ENCODE measurements at places on chromosomes 6 and 20.

- DNase-seq: peak; percentile 35
These were observed 17.0 kb downstream of the CRISP1 start for GRCh38 chr6:49849213-49849907.

- DNase-seq: no peak
These were observed 304.2 kb upstream of the PRDM1 start for GRCh38 chr6:105781915-105782314.

DNA sequence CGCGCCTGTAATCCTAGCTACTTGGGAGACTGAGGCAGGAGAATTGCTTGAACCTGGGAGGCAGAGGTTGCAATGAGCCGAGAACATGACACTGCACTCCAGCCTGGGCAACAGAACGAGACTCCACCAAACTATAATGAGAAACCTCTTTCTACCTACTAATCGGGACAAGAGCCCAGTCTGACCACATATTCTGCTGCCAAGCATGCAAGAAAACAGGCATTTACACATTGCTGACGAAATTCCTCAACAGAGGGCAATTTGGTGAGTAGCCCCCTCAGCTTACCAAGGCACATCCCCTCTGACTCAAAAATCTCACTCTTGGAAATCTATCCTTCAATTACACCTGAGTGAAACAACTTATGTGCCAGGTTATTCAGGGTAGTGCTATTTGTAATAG lies 81.2 kb downstream of the SLC23A2 start:
- DNase-seq: no peak

DNA sequence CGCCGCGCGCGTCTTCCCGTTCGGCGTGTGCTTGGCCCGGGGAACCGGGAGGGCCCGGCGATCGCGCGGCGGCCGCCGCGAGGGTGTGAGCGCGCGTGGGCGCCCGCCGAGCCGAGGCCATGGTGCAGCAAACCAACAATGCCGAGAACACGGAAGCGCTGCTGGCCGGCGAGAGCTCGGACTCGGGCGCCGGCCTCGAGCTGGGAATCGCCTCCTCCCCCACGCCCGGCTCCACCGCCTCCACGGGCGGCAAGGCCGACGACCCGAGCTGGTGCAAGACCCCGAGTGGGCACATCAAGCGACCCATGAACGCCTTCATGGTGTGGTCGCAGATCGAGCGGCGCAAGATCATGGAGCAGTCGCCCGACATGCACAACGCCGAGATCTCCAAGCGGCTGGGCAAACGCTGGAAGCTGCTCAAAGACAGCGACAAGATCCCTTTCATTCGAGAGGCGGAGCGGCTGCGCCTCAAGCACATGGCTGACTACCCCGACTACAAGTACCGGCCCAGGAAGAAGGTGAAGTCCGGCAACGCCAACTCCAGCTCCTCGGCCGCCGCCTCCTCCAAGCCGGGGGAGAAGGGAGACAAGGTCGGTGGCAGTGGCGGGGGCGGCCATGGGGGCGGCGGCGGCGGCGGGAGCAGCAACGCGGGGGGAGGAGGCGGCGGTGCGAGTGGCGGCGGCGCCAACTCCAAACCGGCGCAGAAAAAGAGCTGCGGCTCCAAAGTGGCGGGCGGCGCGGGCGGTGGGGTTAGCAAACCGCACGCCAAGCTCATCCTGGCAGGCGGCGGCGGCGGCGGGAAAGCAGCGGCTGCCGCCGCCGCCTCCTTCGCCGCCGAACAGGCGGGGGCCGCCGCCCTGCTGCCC lies 1.1 kb downstream of the SOX4 start:
- DNase-seq: no peak

DNA sequence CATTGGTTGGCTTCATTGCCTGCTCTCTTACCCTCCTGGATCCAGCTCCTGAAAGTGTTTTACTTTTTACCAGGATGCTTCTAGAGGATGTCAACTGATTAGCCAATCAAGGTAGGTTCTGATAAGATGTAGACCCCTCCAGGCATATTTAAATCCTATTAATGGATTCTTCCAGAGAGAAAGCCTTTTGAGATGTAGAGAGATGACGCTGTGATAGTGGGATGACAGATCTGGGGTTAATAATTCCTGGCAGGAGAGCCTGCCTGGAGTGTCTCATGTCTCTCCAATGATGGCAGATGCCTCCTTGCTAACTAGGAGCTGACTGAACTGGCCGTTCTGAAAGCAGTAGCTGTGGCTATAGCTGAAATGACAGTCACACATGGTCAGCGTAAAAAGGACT lies 116.9 kb upstream of the DTNBP1 start:
- DNase-seq: no peak

- no peak for DNase-seq
These were observed 103.0 kb downstream of the ALDH8A1 start for GRCh38 chr6:134846865-134847264.

DNA sequence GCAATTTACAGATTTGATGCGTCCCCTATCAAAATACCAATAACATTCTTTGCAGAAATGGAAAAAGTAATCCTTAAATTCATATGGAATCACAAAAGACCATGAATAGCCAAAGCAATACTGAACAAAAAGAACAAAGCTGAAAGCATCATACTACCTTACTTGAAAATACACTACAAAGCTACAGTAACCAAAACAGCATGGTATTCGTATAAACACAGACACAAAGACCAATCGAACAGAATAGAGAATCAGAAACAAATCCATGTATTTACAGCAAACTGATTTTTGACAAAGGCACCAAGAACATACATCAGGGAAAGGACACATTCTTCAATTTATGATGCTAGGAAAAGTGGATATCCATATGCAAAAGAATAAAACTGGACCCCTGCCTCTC lies 206.5 kb upstream of the PDE10A start:
- no peak for DNase-seq

DNA sequence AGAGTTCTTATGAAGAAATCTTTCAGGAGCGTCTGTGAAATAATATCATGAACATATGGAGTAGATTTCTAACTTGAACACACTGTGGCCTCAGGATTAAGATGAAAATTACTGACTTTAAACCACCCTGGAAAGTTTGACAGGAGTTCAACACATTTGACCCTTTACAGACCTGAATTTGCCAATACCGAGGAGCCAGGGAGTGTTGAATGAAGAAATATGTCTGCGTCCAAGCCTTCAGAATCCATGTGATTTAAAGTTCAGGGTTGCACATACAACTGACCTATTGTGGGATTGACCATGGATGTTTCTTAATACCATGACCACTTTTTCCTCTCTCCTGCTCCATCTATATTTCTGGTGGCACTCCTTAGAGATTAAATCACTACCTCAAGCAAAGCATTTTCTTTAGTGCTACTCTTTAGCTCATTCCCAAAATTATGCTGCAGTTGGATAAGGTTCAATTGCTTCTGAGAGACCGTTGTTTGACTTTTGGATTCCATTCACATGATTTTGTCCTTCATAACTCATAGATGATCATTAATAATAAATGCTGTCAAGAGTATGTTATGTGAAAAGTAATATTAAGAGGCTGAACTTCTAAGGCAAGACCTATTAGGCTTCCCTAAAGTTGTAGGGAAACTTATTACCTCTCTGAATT lies 57.4 kb downstream of the PRL start:
- DNase-seq: no peak

- DNase-seq: no peak
These were observed 8.0 kb upstream of the TSHZ2 start for GRCh38 chr20:52964131-52964530.

GRCh38 chr6:353642-354614 lies 37.6 kb upstream of the IRF4 start:
- DNase-seq: no peak

DNA sequence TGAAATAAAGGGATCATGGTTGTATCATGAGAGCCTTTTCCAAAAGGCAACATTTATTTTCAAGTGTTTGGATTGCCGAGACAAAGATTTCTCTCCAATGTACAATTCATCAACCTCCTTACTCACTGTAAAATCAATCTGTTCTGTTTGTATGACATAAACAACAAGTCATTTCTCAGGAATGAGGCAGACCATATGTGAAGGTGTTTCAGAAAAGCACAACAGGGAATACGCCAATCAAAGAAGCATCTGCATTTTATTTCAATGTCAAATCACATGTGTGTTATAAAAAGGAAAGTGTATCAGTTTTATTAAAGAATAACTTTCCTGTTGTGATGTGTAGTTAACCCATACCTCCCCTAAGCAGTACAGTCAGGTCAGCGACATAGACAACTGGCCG lies 653.7 kb downstream of the TFAP2A start:
- DNase-seq: no peak

DNA sequence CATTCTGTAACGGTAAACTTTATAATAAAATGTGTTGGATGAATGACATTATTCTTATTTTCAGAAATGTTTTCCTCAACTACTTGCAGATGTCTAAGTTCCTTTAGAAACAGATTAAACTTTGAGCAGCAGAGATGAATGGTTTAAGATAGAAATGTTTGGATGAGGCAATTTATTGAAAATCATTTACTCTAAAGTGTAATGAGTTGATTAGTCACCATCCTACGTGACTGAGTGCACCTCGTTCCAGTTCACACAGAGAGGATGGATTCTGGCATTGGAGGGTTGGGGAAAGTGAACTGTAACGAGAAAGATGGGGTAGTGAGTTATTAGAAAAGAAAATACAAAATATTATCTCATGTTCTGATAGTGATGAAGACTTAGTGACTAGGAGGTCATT lies 28.7 kb downstream of the SMPDL3A start:
- DNase-seq: no peak

DNA sequence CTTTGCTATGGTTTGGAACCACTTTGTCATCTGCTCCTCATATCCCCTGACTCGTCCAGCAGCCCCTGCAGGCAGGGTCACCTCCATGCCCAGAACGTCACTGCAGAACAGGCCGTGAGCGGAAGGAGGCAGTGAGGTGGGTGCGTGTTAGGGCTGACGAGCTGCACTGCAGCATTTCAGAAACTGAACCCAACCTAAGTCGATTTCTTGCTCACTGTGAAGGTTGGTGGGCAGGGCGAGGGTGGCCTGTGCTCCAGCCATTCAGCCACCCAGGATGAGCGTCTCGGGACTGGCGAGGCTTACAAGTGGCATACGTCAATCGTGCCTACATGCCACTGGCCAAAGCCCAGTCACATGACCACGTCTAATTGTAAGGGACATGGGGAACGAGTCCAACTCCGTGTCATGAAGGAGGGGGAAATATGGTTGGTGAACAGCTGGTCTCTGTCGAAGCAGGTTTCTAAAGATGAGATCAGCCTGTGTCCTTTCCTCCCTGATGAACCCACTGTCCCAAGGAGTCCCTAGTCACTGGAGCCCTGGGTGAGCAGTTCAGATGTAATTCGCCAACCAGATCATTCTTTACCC lies 289.1 kb downstream of the TAF4 start:
- no peak for DNase-seq

GRCh38 chr6:36929607-36930006 lies 24.9 kb upstream of the PI16 start:
- no peak for DNase-seq

DNA sequence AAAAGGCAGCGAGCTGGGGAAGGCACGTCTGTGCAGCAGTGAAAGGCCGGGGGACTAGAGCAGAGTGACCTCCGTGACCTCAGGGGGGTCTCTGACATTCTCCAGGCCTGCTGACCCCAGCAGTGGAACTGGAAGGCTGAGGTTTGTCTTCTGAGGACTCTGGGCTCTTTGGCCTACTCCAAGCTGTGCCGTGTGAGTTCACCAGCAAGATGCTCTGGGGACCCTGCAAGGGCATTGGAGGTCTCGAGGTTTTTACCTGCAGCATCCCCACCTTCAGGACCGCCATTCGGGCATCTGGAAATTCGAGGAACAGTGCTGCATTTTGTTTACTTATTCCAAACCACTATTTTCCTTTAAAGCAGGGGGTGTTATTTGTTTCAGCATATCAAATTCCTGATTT lies 140.9 kb downstream of the PHACTR3 start:
- DNase-seq: no peak

DNA sequence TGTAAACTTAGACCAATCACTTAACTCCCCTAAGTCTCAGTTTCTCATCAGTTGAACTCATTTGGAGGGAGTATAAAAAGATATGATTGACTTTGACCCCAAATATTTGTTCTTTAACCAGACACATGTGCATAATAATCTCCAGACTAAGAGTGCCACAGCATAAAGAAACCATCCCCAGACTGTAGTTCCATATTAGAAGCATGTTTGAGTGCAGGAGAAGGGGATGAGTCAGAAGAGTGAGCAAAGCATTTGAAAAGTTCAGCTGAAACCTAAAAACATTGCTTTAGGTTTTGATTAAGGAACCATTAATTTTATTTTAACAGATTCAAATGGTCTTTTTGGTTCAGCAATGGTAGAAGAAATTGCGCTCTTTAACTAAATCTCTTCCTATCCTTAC lies 654.8 kb downstream of the UTRN start:
- DNase-seq: no peak
